Mesothelial cell of epicardium (in vitro differentiated cells): ENCODE measurements at places on chromosomes 1 and 21. TPM values are rescaled to one million over a fixed set of nuclear protein-coding genes. Genes with fewer than 3 reads are reported as not detected.
A peak's percentile ranks its signal among the peaks of the same experiment; 100 is the strongest.

- H3K4me3 ChIP-seq: no peak overlapping the region
- no peak for DNase-seq
Observed at GRCh38 chr1:240572328-240572727, 39.6 kb downstream of the GREM2 start.

GRCh38 chr1:100075773-100076172, 57.0 kb downstream of the SASS6 start:
- no peak for DNase-seq
- H3K27ac ChIP-seq: no peak overlapping the region
- H3K4me1 ChIP-seq: peaks cover 4% of the 10 kb centered on the region
- no peaks in the 10 kb centered on the region for H3K27me3 ChIP-seq
- H3K4me3 ChIP-seq: no peak overlapping the region

- peak overlapping the region; percentile 88 for H3K27ac ChIP-seq
- no peak for DNase-seq
- H3K4me3 ChIP-seq: no peak overlapping the region
Observed at GRCh38 chr1:39826583-39826982, 37.9 kb upstream of the BMP8B start.

DNA sequence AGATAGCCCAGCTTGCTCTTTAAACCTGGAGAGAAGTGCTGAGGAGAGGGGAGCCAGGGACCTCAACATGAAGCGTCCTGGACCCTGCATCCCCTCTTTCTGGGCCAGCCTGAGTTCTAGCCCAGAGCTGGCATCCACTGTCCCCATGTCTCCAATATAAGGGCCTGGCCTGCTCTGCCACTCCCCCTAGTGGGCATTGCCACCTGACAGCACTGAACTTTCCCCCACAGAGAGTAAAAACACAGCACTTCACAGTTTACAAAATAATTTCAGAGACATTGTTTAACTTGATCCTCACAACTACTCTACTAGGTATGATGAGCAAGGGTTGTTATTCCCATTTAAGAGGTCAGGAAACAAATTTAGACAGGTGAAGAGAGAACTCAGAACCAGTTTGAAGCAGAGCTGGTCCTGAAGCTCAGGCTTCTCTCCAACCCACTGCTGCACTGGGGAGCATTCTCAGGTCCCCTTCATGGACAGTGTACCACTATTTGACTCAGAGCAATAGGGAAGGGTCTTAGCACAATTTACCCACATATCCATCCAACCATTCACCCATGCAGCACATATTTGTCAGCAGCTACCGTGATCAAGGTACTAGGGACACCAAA, 151.2 kb downstream of the DMRTA2 start:
- no peaks in the 10 kb centered on the region for H3K4me1 ChIP-seq
- H3K36me3 ChIP-seq: no peaks in the 10 kb centered on the region
- no peak overlapping the region for H3K4me3 ChIP-seq
- H3K27me3 ChIP-seq: peaks cover 8% of the 10 kb centered on the region
- no peak overlapping the region for H3K27ac ChIP-seq

DNA sequence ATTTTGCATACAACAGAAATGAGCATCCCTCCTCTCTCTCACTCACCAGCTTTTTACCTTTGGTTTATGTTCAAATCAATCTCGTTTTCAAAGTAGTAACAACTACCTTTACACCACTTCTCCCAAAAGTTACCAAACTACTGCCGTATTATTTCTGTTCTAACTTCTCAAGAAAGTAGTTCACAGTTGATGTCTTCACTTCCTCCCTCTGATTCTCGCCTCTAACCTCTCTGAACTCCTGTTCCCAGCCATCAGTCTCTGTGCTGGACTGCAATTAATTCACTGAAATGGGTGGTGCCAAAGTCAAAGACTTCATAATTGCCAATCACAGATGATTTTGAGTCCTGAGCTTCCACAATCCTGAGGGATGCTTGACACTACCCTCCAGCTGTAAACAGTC, 54.0 kb downstream of the ZNF281 start:
- no peak overlapping the region for H3K27ac ChIP-seq
- DNase-seq: no peak
- no peak overlapping the region for H3K4me3 ChIP-seq
- no peaks in the 10 kb centered on the region for H3K27me3 ChIP-seq
- H3K4me1 ChIP-seq: peaks cover 18% of the 10 kb centered on the region

- H3K4me1 ChIP-seq: no peaks in the 10 kb centered on the region
- no peaks in the 10 kb centered on the region for H3K27me3 ChIP-seq
- H3K27ac ChIP-seq: no peak overlapping the region
- DNase-seq: no peak
- H3K4me3 ChIP-seq: no peak overlapping the region
- no peaks in the 10 kb centered on the region for H3K36me3 ChIP-seq
Observed at GRCh38 chr1:152228831-152229230, 4.8 kb upstream of the HRNR start.

GRCh38 chr1:61287734-61288133, 205.4 kb downstream of the NFIA start:
- peaks cover 36% of the 10 kb centered on the region for H3K4me1 ChIP-seq
- no peak overlapping the region for H3K4me3 ChIP-seq
- H3K27me3 ChIP-seq: no peaks in the 10 kb centered on the region
- no peak overlapping the region for H3K27ac ChIP-seq
- DNase-seq: no peak

- H3K4me1 ChIP-seq: peaks cover 2% of the 10 kb centered on the region
- H3K4me3 ChIP-seq: no peak overlapping the region
- H3K27ac ChIP-seq: no peak overlapping the region
- H3K27me3 ChIP-seq: no peaks in the 10 kb centered on the region
Observed at GRCh38 chr1:24425922-24426321, 10.3 kb downstream of the NIPAL3 start.

- no peaks in the 10 kb centered on the region for H3K27me3 ChIP-seq
Observed at GRCh38 chr1:78712467-78713051, 62.9 kb downstream of the IFI44 start.

- no peak overlapping the region for H3K27ac ChIP-seq
- no peak overlapping the region for H3K4me3 ChIP-seq
- no peaks in the 10 kb centered on the region for H3K36me3 ChIP-seq
- peaks cover 5% of the 10 kb centered on the region for H3K27me3 ChIP-seq
Observed at GRCh38 chr1:154896771-154897286, 26.7 kb upstream of the KCNN3 start.

- H3K36me3 ChIP-seq: no peaks in the 10 kb centered on the region
- H3K4me1 ChIP-seq: peaks cover 11% of the 10 kb centered on the region
- no peak for DNase-seq
- H3K27me3 ChIP-seq: no peaks in the 10 kb centered on the region
- peak overlapping the region; percentile 82 for H3K27ac ChIP-seq
Observed at GRCh38 chr1:238648296-238648695, 738.1 kb upstream of the CHRM3 start.

- peaks cover 6% of the 10 kb centered on the region for H3K36me3 ChIP-seq
- DNase-seq: no peak
- peaks cover 32% of the 10 kb centered on the region for H3K4me1 ChIP-seq
- H3K27ac ChIP-seq: peak overlapping the region; percentile 23
- H3K4me3 ChIP-seq: peak overlapping the region; percentile 2
Observed at GRCh38 chr1:52550447-52550846, 2.4 kb downstream of the TUT4 start.

DNA sequence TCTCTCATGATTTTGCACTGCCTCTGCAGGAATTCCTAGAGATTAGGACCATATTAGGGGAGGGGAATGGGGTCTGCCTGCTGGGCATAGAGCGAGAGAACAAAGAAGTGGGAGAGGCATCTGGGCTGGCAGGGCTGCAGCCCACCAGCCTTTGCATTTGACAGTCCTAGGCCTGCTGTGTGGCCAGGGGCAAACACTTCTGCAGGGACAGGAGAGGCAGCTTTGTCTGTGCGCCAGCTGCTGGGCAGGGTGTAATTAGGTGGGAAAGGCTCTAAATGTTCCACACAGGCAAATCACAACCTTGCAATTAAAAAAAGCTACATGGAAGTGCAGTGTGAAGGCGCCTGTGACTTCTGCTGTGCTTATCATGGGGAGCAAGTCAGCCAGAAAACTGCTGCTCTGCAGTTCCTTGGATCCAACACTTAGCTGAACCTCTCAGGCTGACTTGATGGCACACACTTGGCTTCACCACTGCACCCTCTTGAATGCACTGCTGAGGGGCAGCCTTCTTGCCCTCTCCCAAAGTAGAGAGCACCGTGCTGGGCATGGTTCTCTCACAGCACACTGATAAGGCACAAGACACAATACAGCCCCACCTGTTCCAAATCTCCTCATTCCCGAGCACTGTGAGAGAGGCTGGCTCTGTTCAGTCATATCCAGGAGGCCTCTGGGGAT, 73.6 kb upstream of the TLR5 start:
- no peak overlapping the region for H3K4me3 ChIP-seq
- peak; percentile 7 for DNase-seq
- H3K4me1 ChIP-seq: no peaks in the 10 kb centered on the region
- peaks cover 2% of the 10 kb centered on the region for H3K36me3 ChIP-seq

DNA sequence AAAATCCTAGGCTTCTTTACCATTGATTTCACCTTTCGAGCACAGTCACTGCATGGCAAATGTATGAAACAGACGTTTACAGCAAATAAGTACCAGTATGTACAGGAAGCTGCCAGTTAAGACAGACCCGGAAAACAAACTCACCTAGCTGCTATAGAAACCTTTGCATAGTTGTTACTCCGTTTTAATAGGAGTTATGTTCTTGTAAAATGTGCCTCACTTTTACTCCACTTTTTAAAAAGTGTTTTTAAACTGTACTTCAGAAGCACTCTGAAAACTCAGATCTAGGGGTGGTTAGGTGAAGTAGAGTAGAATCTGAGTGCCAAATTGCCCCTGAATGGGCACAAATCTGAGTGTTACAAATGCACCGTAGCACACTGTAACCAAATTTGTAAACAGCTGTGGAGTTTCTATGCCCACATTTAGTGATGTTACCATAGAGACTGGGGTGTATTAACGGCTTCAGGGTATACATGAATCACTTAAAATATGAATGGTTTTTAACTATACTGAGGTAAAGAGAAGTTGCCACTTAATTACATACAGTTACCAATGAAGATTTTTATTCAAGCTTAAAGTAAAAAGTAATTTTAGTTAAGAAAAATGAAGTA, 30.7 kb downstream of the CNIH4 start:
- peak overlapping the region; percentile 11 for H3K27ac ChIP-seq
- H3K36me3 ChIP-seq: peaks cover 34% of the 10 kb centered on the region

- no peak for DNase-seq
- no peak overlapping the region for H3K4me3 ChIP-seq
- H3K27me3 ChIP-seq: peaks cover 76% of the 10 kb centered on the region
- H3K36me3 ChIP-seq: no peaks in the 10 kb centered on the region
- no peak overlapping the region for H3K27ac ChIP-seq
Observed at GRCh38 chr1:175383239-175383638, 190.7 kb upstream of the KIAA0040 start.

GRCh38 chr21:35606578-35606977, 453.7 kb downstream of the SETD4 start:
- no peak for DNase-seq
- H3K36me3 ChIP-seq: no peaks in the 10 kb centered on the region
- no peaks in the 10 kb centered on the region for H3K4me1 ChIP-seq

- H3K27ac ChIP-seq: no peak overlapping the region
- H3K4me3 ChIP-seq: no peak overlapping the region
- DNase-seq: no peak
- no peaks in the 10 kb centered on the region for H3K4me1 ChIP-seq
- no peaks in the 10 kb centered on the region for H3K36me3 ChIP-seq
- peaks cover 4% of the 10 kb centered on the region for H3K27me3 ChIP-seq
Observed at GRCh38 chr21:25506261-25506660, 101.0 kb downstream of the MRPL39 start.

DNA sequence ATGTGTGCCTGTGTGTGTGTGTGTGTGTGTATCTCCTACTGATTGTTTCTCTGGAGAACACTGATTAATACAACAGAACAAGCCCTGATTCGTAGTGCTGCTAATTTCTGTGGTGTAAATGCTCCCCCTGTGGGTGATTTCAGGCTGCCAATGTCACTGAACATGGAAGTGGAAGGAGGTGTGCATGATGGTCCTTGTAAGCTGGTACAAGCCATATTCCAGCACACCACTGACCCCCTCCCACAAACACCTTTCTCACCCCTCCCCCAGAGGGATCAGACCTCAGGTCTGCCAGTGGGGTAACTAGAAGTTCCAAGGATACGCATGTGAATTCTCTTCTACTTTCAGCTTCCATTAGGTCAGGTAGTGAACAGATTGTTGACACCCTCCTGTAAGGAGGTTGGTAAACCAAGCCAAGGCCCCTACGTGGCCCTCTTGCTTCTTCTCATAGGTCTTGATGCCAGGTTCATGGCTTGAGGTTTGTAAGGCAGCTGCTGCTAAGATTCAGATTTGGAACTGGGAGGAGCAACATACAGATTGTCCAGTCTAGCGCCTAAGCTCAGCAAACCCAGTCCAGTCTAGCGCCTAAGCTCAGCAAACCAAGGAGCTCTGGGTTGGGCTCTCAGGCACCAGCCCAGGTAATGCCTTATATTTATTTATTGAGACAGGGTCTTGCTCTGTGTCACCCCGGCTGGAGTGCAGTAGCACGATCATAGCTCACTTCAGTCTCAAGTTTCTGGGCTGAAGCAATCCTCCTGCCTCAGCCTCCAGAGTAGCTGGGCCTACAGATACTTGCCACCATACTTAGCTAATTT, 38.7 kb downstream of the DHCR24 start:
- no peaks in the 10 kb centered on the region for H3K4me1 ChIP-seq
- no peak overlapping the region for H3K27ac ChIP-seq
- DNase-seq: no peak
- H3K4me3 ChIP-seq: no peak overlapping the region
- H3K27me3 ChIP-seq: no peaks in the 10 kb centered on the region

- H3K4me1 ChIP-seq: peaks cover 7% of the 10 kb centered on the region
- H3K4me3 ChIP-seq: no peak overlapping the region
- no peak overlapping the region for H3K27ac ChIP-seq
- peaks cover 37% of the 10 kb centered on the region for H3K27me3 ChIP-seq
- DNase-seq: no peak
Observed at GRCh38 chr1:60133848-60134247, 60.3 kb upstream of the C1orf87 start.

DNA sequence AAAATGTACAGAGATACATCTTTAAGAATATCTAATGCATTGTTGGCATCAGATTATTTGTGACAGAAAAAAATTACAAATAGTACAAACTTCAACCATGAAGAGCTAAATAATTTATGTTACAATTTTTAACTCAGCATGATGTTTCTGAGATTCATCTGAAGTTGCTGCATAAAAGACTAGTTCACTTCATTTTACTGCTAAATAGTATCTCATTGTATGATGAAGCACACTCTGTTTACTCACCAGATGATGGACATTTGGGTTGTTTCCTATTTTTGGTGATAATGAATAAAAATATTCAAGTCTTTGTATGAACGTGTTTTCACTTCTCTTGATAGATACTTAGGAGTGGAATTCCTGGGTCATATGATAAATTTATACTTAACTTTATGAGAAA, 20.6 kb downstream of the EGLN1 start:
- no peak for DNase-seq
- H3K36me3 ChIP-seq: peaks cover 5% of the 10 kb centered on the region
- H3K27ac ChIP-seq: no peak overlapping the region
- H3K27me3 ChIP-seq: no peaks in the 10 kb centered on the region

GRCh38 chr1:175744833-175745232, 1.4 kb upstream of the TNR start:
- H3K36me3 ChIP-seq: no peaks in the 10 kb centered on the region
- no peak overlapping the region for H3K4me3 ChIP-seq
- no peaks in the 10 kb centered on the region for H3K4me1 ChIP-seq

- H3K36me3 ChIP-seq: no peaks in the 10 kb centered on the region
- no peak overlapping the region for H3K27ac ChIP-seq
- H3K4me1 ChIP-seq: no peaks in the 10 kb centered on the region
- DNase-seq: no peak
Observed at GRCh38 chr1:234265861-234266260, 107.4 kb upstream of the COA6 start.

The CCDC185 gene
- total RNA-seq: not detected in 3 replicates

The LCE7A gene
- not detected in 3 replicates for total RNA-seq

The SMCP gene
- total RNA-seq: not detected in 3 replicates

The KCNJ9 gene
- total RNA-seq: 0.07 to 0.09 TPM in 2 of 3 replicates, not detected in the other

The C1QB gene
- total RNA-seq: not detected in 3 replicates

The GBP5 gene
- total RNA-seq: not detected in 3 replicates

The LCE2D gene
- total RNA-seq: not detected in 3 replicates
